T-helper 17 cell (primary cell): ENCODE measurements at places on chromosomes 3 and 15.

DNA sequence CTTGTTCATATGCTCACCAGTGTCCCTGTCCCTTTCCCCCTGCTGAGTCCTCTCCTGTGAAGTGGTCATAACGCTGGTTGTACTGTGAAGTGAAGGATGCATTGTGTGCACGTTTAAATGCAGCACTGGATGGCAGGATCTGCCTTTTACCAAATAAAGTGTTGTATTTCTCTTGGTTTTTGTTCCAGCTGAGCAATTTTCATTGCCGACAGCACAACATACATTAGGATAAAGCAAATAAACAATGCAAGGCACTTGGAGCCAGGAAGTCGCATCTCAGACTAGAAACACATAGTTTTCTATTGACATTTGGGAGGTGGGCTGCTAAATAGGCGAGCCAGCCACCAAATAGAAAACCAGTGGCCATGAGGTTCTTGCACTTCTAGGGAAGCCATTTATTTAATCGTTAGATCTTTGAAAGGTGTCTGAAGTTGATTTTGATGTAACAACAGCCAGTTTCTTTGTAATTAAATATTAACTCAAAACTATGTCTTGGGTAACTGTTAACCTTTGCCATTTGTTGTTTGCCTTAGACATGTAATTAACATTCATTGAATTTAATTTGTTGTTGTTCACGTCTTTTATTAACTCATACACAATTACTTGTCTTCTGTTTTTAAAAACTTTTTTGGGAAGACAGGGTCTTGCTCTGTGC lies 185.3 kb downstream of the FNDC3B start:
- H3K4me1 ChIP-seq = peaks cover 18% of the 10 kb centered on the region
- H3K4me3 ChIP-seq = no peak overlapping the region
- H3K27me3 ChIP-seq = no peaks in the 10 kb centered on the region
- H3K36me3 ChIP-seq = peaks cover 2% of the 10 kb centered on the region
- no peak overlapping the region for H3K27ac ChIP-seq
- no peak for DNase-seq

DNA sequence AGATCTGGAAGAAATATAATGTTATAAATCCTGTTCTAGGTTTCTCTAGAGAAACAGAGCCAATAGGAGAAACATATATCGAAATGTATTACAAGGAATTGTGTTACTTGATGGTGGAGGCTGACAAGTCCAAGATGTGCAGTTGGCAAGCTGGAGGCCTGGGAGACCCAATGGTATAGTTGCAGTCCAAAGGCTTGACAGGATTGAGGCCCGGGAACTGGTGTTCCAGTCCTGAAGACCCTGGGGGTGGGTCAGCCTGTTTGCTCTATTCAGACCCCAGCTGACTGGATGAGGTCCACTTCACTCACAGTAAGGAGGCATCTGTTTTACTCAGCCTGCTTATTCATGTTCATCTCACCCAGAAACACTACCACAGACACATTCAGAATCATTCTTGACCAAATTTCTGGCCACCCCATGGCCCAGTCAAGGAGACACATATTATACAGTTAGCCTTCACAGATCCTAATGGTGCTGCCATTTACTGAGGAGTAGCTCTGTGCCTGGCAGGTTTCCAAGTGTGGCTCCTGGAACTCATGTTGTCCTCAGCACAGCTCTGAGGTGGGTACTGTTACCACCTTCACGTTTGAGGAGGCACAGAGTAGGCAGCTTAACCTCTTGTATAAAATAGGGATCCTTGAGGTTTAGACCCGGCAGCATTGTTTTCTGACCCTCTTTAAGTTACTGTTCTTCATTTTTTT lies 3.7 kb downstream of the TRAK1 start:
- no peaks in the 10 kb centered on the region for H3K36me3 ChIP-seq
- H3K27ac ChIP-seq = no peak overlapping the region
- H3K27me3 ChIP-seq = no peaks in the 10 kb centered on the region
- no peak overlapping the region for H3K4me3 ChIP-seq
- H3K4me1 ChIP-seq = peaks cover 48% of the 10 kb centered on the region
- DNase-seq = no peak

DNA sequence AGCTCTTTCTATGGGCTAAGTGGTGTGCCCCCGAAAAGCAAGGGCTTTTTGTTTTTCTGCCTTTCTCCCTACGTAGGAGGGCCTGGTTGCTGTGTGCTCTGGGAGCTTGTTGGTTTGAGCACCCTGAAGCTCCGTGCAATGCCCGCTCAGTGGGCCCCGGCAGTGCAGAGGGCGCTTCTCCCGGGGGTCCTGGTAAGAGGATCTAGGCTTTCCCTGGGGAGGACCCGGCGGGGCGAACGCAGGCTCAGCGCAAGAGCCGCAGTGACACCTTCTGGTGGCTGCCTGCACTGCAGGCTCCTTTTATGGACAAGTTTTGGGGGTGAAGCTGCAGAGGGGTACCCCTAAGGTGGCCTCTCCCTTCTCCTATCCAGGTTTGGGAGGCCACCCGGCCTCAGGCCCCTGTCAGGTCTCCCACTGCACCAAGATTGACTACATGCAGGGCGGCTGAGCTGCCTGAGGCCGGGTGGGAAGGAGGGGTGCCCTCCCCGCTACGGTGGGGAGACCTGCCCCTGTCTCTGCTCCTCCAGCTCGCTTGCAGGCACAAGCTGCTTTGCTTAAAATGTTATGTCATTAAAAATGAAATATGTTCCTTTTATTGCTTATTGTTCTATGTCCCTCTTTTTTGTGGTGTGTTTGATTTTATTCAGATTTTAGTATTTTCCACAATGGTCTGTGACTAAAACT lies 387.9 kb downstream of the GABRG3 start:
- H3K36me3 ChIP-seq = no peaks in the 10 kb centered on the region
- no peaks in the 10 kb centered on the region for H3K27me3 ChIP-seq
- H3K4me1 ChIP-seq = no peaks in the 10 kb centered on the region
- H3K27ac ChIP-seq = no peak overlapping the region
- DNase-seq = no peak

DNA sequence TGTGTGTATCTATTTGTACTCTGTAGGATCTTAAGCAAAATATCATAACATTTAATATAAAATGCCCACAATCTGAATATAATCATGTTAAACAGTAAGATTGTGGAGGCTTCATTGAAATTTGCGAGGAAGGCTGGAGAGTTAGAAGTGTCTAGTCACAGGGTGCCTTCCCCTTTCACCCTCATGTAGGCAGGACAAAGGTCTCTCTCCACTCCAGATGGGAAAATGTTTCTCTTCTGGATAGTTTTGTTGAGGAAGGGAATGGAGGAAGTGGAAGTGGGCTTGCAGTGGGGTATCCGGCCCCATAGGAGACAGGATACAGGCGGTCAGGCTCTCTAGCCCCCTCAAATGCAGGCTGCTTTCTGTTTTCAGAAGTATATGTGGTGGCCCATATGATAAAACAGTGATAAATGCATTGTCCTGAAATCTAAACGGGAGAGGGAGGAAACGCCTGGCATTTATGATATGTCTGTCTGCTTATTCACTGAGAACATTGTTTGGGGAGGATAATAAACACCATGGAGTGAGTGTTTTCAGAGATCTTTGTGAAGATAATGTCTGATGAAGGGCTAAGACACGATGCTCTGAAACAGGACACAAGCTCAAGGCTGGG lies 13.3 kb upstream of the MYZAP start:
- DNase-seq = no peak
- H3K27me3 ChIP-seq = peaks cover 43% of the 10 kb centered on the region
- no peaks in the 10 kb centered on the region for H3K36me3 ChIP-seq
- H3K27ac ChIP-seq = no peak overlapping the region

GRCh38 chr3:85090495-85090894 lies 131.7 kb downstream of the CADM2 start:
- H3K27ac ChIP-seq = no peak overlapping the region
- no peaks in the 10 kb centered on the region for H3K36me3 ChIP-seq
- DNase-seq = no peak
- H3K4me3 ChIP-seq = no peak overlapping the region
- H3K27me3 ChIP-seq = no peaks in the 10 kb centered on the region
- H3K4me1 ChIP-seq = no peaks in the 10 kb centered on the region

DNA sequence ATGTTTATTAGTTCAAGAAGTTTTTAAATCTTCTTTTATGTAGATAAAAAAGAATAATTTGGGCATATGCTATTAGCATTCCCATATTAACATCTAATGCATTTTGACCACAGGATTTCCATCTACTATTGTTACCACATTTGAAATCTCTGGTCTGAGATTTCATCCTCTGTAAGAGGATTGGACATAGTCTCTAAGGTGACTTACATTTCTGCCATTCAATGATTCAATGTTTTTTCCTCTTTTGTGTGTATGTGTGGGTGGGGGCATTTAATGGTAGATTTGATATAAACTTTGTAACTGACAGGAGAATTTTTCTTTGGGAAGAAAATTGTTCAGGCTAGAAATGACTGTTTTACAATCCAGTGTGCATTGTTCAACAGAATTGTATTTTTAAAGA lies 307.3 kb upstream of the RBMS3 start:
- no peaks in the 10 kb centered on the region for H3K4me1 ChIP-seq
- DNase-seq = no peak
- no peaks in the 10 kb centered on the region for H3K27me3 ChIP-seq
- no peak overlapping the region for H3K4me3 ChIP-seq
- no peak overlapping the region for H3K27ac ChIP-seq
- no peaks in the 10 kb centered on the region for H3K36me3 ChIP-seq

- no peak for DNase-seq
- peaks cover 9% of the 10 kb centered on the region for H3K4me1 ChIP-seq
- no peaks in the 10 kb centered on the region for H3K27me3 ChIP-seq
- peak overlapping the region; percentile 60 for H3K27ac ChIP-seq
These were observed 15.7 kb downstream of the VPS18 start for GRCh38 chr15:40909662-40910630.

DNA sequence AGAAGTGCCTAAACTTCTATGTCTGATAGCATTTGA lies at the start of gene TP63:
Gene TP63 (plus strand): TSS at position 17 of the 36 bp plus-strand sequence. CDS start 127 bp downstream, outside the sequence.
- peak within 1 kb of the TSS; percentile 71 for H3K4me3 ChIP-seq
- DNase-seq = no peak
- no peaks in the 10 kb centered on the region for H3K27me3 ChIP-seq
- peak within 1 kb of the TSS; percentile 43 for H3K27ac ChIP-seq
- H3K4me1 ChIP-seq = peaks cover 11% of the 10 kb centered on the region

DNA sequence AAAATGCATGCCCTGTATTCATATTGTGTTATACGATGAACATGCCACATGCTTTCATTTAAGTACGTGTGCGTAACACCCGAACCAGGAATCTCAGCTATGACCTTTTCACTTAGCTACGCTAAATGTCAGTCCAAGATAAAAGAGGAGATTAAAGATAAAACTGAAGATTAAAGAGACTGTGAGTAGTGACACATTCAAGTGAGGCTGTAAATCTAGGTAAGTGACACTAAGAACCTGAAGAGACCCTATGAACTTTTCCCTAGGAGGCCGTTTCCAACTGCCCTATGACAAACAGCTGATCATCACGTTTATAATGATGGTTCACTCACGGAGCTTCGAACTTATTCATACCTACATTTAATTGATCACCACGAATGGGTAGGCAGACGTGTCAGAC lies 32.2 kb downstream of the TFRC start:
- no peaks in the 10 kb centered on the region for H3K27me3 ChIP-seq
- H3K36me3 ChIP-seq = peaks cover 2% of the 10 kb centered on the region
- no peak overlapping the region for H3K27ac ChIP-seq
- H3K4me1 ChIP-seq = peaks cover 2% of the 10 kb centered on the region

DNA sequence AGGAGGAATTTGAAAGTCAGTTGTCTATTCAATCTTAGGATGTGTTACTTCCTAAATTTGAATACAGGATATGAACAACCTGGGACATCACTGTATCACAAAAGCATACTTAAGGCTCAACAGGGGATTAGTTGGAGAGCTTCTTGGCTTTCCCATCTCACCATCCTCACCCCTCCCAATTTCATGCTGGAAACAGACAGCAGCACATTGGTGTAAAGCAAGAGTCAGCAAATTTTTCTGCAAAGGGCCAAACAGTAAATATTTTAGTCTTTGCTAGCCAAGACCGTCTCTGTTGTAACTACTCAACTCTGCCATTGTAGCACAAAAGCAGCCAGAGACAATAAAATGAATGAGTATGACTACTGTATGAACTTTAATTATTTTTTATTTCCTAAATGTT lies 94.9 kb downstream of the ERC2 start:
- H3K36me3 ChIP-seq = no peaks in the 10 kb centered on the region
- no peaks in the 10 kb centered on the region for H3K4me1 ChIP-seq
- H3K27ac ChIP-seq = no peak overlapping the region
- no peak for DNase-seq
- H3K4me3 ChIP-seq = no peak overlapping the region

GRCh38 chr3:22122567-22122966 lies 371.6 kb upstream of the ZNF385D start:
- no peak overlapping the region for H3K27ac ChIP-seq
- no peaks in the 10 kb centered on the region for H3K4me1 ChIP-seq
- H3K4me3 ChIP-seq = no peak overlapping the region
- H3K27me3 ChIP-seq = no peaks in the 10 kb centered on the region
- H3K36me3 ChIP-seq = no peaks in the 10 kb centered on the region

GRCh38 chr3:53114011-53114400 lies 16.2 kb downstream of the RFT1 start:
- no peak overlapping the region for H3K4me3 ChIP-seq
- no peaks in the 10 kb centered on the region for H3K27me3 ChIP-seq
- peaks cover 11% of the 10 kb centered on the region for H3K36me3 ChIP-seq
- H3K4me1 ChIP-seq = peaks cover 11% of the 10 kb centered on the region

GRCh38 chr3:15611018-15611417 lies 9.5 kb downstream of the BTD start:
- no peak overlapping the region for H3K4me3 ChIP-seq
- no peak for DNase-seq
- no peak overlapping the region for H3K27ac ChIP-seq
- peaks cover 3% of the 10 kb centered on the region for H3K36me3 ChIP-seq
- no peaks in the 10 kb centered on the region for H3K27me3 ChIP-seq
- H3K4me1 ChIP-seq = peaks cover 22% of the 10 kb centered on the region

- H3K27ac ChIP-seq = no peak overlapping the region
- H3K27me3 ChIP-seq = peaks cover 50% of the 10 kb centered on the region
- no peaks in the 10 kb centered on the region for H3K4me1 ChIP-seq
These were observed 30.1 kb downstream of the SCN11A start for GRCh38 chr3:39021465-39022285.

- H3K36me3 ChIP-seq = peaks cover 24% of the 10 kb centered on the region
- H3K4me1 ChIP-seq = no peaks in the 10 kb centered on the region
- H3K27me3 ChIP-seq = no peaks in the 10 kb centered on the region
- no peak for DNase-seq
- H3K4me3 ChIP-seq = no peak overlapping the region
These were observed 191.8 kb downstream of the ITPR1 start for GRCh38 chr3:4684976-4685375.

DNA sequence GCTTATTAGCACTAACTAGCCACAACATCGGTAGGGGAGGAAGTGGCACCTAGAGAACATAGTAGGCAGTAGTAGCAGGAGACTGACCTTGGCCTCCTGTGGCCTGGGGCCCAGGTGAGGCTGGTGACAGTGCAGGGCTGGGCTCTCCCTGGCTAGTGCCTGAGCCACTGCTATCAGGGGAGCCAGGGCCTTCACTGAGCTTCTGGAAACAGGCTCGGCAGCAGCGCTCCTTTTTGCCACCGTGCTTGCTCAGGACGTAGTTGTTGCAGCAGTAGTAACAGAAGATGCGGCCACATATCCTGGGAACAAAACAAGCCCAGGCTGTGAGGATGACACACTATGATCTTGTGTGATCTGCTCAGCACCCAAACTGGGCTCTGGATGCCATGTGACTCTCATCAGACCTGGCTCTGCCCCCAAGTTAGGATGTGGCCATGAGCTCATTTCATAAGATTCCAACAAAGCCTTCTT lies 15.1 kb downstream of the CXCR6 start:
- H3K36me3 ChIP-seq = peaks cover 17% of the 10 kb centered on the region
- no peak for DNase-seq
- H3K4me1 ChIP-seq = peaks cover 22% of the 10 kb centered on the region
- no peaks in the 10 kb centered on the region for H3K27me3 ChIP-seq
- H3K27ac ChIP-seq = peak overlapping the region; percentile 60

- H3K27ac ChIP-seq = peak overlapping the region; percentile 63
- no peaks in the 10 kb centered on the region for H3K27me3 ChIP-seq
- peaks cover 4% of the 10 kb centered on the region for H3K4me1 ChIP-seq
- DNase-seq = no peak
- H3K36me3 ChIP-seq = no peaks in the 10 kb centered on the region
- H3K4me3 ChIP-seq = no peak overlapping the region
These were observed 7.4 kb downstream of the DPH3 start for GRCh38 chr3:16257309-16257708.
